ENCODE measurements at places on chromosomes 1 and 21. TPM values are rescaled to one million over a fixed set of nuclear protein-coding genes. Genes with fewer than 3 reads are reported as not detected.

ACTA1 gene
- 3.6 TPM for total RNA-seq

RHBG gene
- 0.88 TPM for total RNA-seq

PROK1 gene
- 0.95 TPM for total RNA-seq

OR2T35 gene
- total RNA-seq: not detected

CYYR1 gene
- 20.8 TPM for total RNA-seq

SLC45A3 gene
- 7.0 TPM for total RNA-seq

BMP8A gene
- 0.27 TPM for total RNA-seq

CXADR gene
- total RNA-seq: 36.8 TPM

DNA sequence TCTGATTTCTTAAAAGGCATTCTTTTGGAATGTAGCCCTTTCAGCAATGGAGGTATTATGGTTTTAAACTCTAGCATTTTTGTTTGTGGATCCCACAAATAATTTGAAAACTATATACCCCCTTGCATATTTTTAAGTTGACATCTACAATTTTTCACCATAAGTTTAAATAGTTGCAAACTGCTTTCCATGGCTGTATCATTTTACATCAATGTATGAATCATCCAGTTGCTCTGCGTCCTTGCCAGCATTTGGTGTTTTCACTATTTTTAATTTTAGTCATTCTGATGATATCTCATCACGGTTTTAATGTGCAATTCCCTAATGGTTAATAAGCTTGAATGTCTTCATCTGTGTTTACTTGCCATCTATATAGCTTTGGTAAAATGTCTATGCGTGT lies 20.7 kb downstream of the DIPK1A start:
- H3K36me3 ChIP-seq: no peaks in the 10 kb centered on the region
- H3K27ac ChIP-seq: no peak overlapping the region
- H3K4me1 ChIP-seq: peaks cover 35% of the 10 kb centered on the region
- H3K27me3 ChIP-seq: no peaks in the 10 kb centered on the region
- DNase-seq: no peak

GRCh38 chr1:13733711-13734110 lies 33.7 kb downstream of the PRDM2 start:
- no peaks in the 10 kb centered on the region for H3K36me3 ChIP-seq
- H3K27me3 ChIP-seq: no peaks in the 10 kb centered on the region
- DNase-seq: no peak
- H3K4me1 ChIP-seq: peaks cover 11% of the 10 kb centered on the region
- no peak overlapping the region for H3K27ac ChIP-seq

DNA sequence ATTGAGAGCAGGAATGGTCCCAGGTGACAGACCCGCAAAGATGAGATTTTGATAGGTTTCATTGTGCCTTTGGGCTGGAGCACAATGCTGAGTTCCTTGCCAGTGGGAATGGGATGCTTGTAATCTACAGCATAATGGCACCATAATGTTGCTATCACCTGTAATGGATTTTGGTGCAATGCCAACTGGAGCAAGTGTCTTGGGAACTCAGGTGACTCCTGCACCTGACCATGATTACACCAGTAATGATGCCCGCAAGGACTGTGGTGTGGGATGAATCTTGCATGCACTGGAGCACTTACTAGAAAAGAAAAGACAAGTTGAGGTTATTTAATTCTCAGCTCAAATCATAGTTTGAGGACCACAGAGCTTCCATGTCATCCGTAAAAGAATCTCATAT lies 96.7 kb downstream of the PTPRU start:
- H3K27ac ChIP-seq: no peak overlapping the region
- peaks cover 7% of the 10 kb centered on the region for H3K36me3 ChIP-seq
- DNase-seq: no peak

DNA sequence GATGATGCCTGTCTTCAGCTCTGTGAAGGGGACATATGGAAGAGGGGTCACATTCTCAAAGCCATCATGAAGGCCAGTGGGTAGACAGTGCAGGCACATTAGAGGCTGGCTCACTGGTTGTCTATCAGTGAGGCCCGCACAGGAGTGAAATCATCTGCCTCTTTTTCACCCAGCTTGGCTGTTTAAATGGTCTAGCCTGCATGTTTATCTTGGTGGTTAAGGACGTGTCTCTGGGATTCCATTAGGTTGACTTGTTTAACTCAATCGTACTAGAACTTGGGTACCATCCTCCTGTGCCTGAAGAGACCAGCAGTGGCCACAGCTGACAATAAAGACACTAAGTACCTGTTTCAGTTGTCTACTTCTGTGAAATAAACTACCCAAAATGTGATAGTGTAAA lies 219.3 kb downstream of the PLPP3 start:
- no peak overlapping the region for H3K27ac ChIP-seq
- H3K4me3 ChIP-seq: no peak overlapping the region
- H3K4me1 ChIP-seq: peaks cover 24% of the 10 kb centered on the region

DNA sequence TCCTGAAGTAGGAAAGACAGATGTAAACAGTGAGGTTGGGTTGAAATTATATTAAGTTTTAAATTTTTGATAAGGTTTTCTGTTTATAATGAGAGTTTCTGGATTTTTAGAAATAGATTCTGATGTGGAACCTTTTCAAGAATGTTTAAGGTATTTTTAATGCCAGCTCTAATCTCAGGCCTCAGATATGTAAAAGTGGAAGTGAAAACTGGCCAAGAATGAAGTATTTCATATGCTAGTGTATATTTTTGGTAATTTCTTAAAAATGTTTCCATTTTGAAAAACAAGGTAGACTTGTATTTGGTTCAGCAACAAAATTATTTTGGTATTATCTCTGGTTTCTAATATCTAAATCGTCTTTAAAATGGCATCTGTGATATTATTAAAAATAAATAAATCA lies 14.4 kb downstream of the IFNAR1 start:
- H3K4me1 ChIP-seq: no peaks in the 10 kb centered on the region
- no peak overlapping the region for H3K4me3 ChIP-seq
- DNase-seq: no peak
- no peaks in the 10 kb centered on the region for H3K27me3 ChIP-seq

GRCh38 chr1:24435782-24436365 lies 20.3 kb downstream of the NIPAL3 start:
- no peaks in the 10 kb centered on the region for H3K27me3 ChIP-seq
- peaks cover 5% of the 10 kb centered on the region for H3K4me1 ChIP-seq
- no peak for DNase-seq
- H3K27ac ChIP-seq: no peak overlapping the region

DNA sequence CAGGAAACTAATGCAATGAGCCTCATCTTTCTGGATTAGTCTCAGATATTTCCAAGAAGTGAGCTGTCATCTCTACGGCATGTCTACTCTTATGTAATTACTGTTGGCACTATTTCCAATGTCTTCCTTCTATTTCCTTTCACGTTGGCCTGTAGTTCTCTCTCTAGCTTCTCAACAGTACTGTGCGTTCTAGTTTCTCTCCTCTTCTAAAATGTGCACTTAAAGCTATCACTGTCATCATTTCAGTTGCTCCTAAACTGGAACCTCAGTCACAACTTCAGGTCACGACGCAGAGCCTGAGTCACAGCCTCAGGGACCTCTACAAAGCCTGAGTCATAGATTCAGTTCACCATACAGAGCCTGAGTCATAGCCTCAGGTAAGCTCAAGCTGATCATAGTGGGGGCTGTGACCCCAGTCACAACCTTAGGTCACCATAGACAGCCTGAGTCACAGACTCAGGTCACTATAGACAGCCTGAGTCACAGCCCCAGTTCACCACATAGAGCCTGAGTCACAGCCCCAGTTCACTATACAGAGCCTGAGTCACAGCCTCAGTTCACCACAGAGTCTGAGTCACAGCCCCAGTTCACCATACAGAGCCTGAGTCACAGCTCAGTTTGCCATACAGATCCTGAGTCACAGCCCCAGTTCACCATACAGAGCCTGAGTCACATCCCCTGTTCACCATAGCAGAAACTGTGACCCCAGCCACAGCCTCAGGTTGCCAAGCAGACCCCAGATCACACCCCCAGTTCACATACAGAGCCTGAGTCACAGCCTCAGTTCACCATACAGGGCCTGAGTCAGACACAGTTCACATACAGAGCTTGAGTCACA lies 13.0 kb downstream of the WNT9A start:
- DNase-seq: no peak
- H3K27me3 ChIP-seq: no peaks in the 10 kb centered on the region
- peaks cover 7% of the 10 kb centered on the region for H3K4me1 ChIP-seq

DNA sequence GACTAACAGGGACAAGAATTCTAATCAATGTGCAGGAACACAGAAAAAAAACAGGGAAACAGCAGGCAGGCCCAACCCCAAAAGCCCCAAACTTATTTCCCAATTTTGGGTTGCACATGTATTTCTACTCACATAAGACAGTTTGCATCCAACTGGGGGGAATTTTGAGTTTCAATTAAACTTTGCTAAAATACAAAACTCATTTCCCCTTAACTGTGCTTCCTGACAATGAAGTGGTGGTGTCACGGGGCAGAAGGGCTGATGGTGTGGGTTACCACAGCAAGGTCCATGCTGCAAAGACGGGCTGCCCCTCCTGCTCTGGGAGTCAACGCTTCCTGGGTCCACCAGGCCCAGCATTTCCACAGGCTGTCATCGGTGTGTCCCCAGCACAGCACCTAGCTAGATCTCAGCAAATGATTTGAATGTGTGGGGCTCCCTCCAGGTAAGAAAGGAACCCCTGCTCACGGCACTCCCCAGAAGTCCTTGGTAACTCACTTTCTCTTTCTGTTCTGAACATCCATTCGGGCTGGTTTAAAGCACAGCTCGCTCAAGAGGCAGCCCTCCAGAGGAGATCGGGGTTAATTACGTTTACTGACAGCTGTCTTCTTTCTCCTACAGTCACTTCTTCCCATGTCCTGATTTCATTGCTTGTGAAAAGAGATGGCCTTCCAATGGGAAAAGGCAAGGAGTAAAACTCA lies 27.4 kb downstream of the HIVEP3 start:
- H3K27ac ChIP-seq: peak overlapping the region; percentile 15
- no peaks in the 10 kb centered on the region for H3K27me3 ChIP-seq
- H3K4me3 ChIP-seq: no peak overlapping the region
- DNase-seq: no peak
- H3K36me3 ChIP-seq: no peaks in the 10 kb centered on the region

DNA sequence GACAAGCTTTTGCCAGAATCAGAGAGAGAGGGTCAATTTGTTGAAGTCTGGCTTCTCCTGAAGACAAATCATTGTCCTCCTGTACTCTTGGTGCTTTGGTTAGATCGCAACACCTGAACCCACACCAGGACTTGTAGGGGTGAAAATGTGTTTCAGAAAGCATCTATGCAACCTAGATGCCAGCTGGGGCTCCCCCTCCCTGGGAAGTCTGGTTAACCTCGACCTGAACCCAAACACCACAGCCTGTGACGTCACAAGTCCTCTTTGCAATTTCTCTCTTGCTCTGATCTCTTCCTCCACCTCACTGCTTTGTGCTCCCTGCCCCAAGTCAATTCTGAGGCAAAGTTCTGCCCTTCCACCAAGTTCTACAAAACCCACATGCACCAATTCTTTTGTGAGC lies 42.8 kb upstream of the USP24 start:
- H3K36me3 ChIP-seq: no peaks in the 10 kb centered on the region
- no peak for DNase-seq
- H3K27me3 ChIP-seq: no peaks in the 10 kb centered on the region
- no peak overlapping the region for H3K27ac ChIP-seq

DNA sequence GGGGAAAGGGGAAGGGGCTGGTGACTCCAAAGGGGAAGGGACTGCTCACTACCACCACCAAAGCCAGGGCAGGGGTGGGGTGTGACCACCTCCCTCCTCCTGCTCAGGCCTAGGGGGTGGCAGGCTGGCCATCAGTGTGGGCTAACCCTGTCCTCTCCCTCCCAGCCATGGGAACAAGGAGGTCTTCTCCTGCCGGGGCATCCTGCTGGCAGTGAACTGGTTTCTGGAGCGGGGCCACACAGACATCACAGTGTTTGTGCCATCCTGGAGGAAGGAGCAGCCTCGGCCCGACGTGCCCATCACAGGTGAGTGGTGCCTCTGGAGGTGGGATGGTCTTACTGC lies 5.7 kb downstream of the ZC3H12A start:
- no peak overlapping the region for H3K4me3 ChIP-seq
- H3K27me3 ChIP-seq: no peaks in the 10 kb centered on the region
- H3K4me1 ChIP-seq: peaks cover 33% of the 10 kb centered on the region
- no peak overlapping the region for H3K27ac ChIP-seq
- DNase-seq: no peak

GRCh38 chr1:88608139-88608943 lies 75.7 kb upstream of the PKN2 start:
- DNase-seq: no peak
- no peaks in the 10 kb centered on the region for H3K36me3 ChIP-seq
- no peak overlapping the region for H3K27ac ChIP-seq
- H3K4me1 ChIP-seq: no peaks in the 10 kb centered on the region

Measured in mesothelial cell of epicardium (in vitro differentiated cells).